Kidney epithelial cell (primary cell): ENCODE measurements at places on chromosomes 16 and 17.

GRCh38 chr16:425740-426114 lies 278 bp downstream of the RAB11FIP3 start:
- no peak for DNase-seq

DNA sequence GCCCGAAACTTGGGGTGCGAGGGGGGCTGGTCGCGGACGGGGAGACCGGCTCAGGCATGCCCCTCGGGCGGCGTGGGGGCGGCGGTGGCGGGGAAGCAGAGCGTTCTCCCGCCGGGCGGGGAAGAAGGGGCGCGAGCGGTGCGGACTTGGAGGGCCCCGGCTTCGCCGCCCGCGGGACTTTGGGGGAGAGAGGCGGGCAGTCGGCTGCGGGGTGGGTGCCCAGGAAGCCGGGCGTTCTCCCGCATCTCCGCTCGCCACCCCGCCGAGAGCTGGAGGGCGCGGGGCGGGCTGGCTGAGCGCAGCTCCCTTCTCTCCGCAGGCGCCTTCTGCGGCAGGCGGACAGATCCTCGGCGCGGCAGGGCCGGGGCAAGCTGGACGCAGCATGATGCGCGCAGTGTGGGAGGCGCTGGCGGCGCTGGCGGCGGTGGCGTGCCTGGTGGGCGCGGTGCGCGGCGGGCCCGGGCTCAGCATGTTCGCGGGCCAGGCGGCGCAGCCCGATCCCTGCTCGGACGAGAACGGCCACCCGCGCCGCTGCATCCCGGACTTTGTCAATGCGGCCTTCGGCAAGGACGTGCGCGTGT lies 772 bp downstream of the NTN1 start:
- no peak for DNase-seq

GRCh38 chr16:27118526-27118925 lies 51.8 kb downstream of the C16orf82 start:
- no peak for DNase-seq

DNA sequence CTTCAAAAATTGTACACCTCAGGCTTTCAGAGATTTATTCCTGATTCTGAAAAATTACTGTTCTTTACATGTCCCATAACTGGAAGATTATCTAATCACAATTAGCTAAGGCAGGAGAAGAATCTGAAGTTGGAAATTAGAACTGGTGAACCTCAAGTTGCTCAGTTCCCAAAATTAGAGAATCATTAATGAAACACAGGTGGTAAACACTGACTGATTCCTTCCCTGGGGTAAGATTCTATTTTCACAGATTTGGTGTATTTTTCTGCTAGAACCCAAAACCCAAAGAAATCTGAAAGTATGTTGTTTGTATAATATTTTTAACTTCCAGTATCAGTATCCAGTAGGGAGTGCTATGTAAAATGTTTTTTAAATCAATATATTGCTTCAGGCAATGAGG lies 25.7 kb downstream of the PHKB start:
- DNase-seq: no peak

DNA sequence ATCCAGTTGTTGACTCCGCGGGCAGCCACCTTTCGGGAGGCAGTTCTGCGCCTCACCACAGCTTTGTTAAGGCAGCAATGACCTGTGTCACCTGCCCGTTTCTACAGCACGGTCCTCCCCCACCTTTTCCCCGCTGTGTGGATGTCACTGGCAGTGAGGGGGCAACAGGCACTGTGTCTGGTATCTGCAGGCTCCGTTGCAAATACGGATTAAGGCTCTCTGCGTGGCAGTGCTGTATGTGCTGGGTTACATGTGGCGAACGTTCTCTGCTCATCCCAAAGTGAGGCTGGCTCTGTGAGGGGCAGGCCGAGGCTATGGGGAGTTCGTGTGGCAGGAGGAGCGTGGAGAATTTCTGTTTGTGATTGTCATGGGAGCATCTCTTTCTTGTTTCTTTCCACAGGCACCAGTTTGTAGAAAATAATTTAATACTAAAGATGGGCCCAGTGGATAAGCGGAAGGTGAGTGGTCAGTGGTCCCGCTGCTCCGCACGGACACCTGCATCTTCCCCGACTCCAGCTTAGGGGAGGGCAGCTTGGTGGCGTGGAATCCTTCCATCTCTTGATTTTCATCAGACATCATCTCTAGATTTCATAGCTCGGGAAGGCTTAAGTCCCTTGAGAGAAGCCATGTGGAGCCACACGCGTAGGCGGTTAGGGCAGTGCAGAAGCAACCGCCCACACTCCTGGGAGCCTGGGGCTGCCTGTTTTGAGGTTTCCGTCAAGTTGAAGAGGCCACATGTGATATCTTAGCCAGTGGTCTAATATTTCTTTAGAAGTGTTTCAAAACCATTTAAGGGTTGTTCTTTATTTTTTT lies 57.8 kb downstream of the PDPK1 start:
- DNase-seq: no peak
